Fibroblast of villous mesenchyme (primary cell): ENCODE measurements at places on chromosomes 12 and 14. TPM values are rescaled to one million over a fixed set of nuclear protein-coding genes. Genes with fewer than 3 reads are reported as not detected.
A peak's percentile ranks its signal among the peaks of the same experiment; 100 is the strongest.

ESR2 gene
- under 0.01 TPM in 1 of 2 replicates, not detected in the other for total RNA-seq

DNA sequence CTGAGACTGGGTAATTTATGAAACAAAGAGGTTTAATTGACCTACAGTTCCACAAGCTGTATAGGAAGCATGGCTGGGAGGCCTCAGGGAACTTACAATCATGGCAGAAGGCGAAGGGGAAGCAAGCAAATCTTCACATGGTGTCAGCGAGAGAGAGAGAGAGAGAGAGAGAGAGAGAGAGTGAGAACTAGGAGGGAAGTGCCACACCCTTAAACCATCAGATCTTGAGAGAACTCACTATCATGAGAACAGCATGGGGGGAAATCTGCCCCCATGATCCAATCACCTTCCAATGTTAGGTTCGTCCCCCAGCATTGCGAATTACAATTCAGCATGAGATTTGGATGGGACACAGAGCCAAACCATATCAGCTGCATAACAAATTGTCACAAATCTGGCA is 96.7 kb downstream of the CHST11 start:
- no peak for DNase-seq

DNA sequence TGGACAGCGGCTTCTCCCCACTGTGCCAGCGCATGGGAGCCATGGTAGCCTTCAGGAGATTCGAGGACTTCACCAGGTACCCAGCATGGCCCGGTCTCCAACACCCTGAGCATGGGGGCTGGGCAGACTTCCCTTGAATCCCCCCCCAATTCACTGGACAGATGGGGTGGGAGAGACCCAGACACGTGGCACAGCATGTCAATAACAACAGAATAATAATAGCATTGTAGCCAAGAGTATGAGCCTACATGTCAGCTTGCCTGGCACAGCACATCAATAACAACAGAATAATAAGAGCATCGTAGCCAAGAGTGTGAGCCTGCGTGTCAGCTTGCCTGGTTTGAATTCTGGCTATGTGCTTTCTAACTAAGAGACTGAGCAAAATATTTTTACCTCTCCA is 76.4 kb downstream of the FOXN4 start:
- no peak for DNase-seq

CARMIL3 gene
- not detected in 2 replicates for total RNA-seq

GRCh38 chr14:58721723-58722122 is 84.0 kb downstream of the DACT1 start:
- DNase-seq: no peak

NPFF gene
- not detected in 2 replicates for total RNA-seq

DNA sequence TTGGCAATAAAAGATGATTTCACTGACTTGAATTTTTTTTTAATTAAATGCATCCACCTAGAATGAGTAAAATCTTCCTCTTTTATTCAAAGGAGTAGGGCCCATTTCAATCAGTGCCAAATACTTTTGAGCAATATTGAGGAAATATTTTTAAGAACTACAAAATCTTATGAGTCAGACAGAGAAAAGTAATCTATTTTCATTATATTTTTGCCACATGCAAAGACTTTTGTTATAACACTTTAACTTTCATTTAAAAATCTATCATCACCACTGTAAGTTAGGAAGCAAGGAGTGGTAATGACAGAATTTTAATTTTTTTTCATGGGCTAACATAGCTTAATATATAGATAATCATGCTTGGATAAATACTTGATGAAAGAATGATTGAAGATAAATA is 345.2 kb upstream of the KITLG start:
- DNase-seq: no peak

DNA sequence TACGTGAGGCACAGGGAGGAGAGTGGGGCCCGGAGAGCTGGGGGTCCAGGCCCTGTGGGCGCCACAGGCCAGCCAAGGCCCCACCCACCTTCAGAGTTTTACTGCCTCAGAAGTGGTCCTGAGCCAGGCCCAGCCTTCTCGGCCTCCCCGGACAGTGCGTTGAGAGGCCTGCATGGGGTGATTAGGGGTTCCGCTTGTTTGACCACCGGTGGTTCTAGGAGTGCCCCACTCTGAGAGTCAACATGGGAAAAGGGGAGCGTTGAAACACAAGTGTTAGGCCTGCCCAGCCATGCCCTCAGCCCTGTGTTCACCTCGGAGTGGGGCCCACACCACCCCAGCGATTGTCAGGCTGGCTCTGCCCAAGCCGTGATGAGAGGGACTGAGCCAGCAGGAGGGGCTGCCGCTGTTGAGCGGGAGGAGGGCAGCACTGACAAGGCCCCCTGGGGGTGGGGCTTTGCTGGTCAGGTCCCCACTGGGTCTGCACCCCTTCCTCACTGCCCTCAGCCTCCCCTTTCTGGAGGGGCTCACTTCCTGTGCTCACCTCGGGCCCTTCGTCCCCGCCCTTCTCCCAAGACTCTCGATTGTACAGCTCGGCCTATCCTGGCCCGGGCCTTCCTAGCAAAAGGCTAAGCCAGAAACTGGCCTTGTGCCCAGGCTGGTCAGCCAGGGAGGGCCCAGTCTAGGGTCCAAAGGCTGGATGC is 4.8 kb downstream of the CKB start:
- no peak for DNase-seq

- peak; percentile 6 for DNase-seq
These were observed 77.3 kb downstream of the EMP1 start for GRCh38 chr12:13273850-13274249.

- DNase-seq: no peak
These were observed 86.2 kb downstream of the C12orf50 start for GRCh38 chr12:87943023-87943422.

DNA sequence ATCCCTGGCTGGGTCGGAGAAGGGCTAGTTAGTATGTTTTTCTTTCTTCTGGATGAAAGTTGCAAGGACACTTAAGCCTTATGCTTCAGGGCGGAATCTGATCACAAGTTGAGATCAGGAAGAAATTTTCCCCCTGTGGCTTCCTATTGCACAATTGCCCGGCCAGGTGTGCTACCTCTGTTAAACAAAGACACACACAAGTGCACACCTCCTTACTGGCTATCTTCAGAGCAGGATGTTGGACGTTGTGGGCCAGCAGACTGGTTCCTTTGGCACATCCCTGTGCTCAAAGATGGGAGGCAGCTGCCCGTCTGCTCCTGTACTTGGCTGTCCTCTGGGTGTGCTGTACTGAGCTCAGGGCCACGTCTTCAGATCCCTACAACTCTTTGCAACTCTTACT is 19.1 kb downstream of the ETV6 start:
- no peak for DNase-seq

- no peak for DNase-seq
These were observed 98.8 kb downstream of the CCDC92 start for GRCh38 chr12:123873793-123874192.

- DNase-seq: peak; percentile 92
These were observed 73.8 kb upstream of the ANKS1B start for GRCh38 chr12:100058482-100059029.

FITM1 gene
- total RNA-seq: not detected in 2 replicates

- no peak for DNase-seq
These were observed 12.6 kb upstream of the PUS1 start for GRCh38 chr12:131916306-131917138.

TRPV4 gene
- 0.43 and 0.97 TPM in 2 replicates for total RNA-seq

DNA sequence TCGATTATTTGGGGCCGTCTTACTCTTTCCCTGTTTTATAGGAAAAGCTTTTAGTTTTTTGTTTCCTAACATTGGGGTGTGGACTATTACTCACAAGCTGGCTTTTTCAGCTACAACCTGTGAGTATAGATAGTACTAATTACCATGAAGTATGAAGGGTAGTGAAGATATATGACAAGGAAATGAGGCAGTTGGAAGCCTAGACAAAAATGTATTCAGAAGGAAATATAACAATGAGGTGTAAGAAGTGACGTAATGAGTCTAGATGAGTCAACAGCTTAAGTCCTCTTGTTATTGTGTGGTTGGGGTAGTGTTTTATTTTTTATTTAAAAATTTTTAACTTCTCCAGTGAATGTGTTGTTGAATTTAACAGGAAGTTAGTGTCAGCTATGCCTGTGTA is 804.5 kb downstream of the NRXN3 start:
- no peak for DNase-seq

PIP4P1 gene
- 20.7 and 35.4 TPM in 2 replicates for total RNA-seq

GRCh38 chr14:64950889-64951288 is 8.3 kb upstream of the GPX2 start:
- no peak for DNase-seq

AVPR1A gene
- total RNA-seq: under 0.01 TPM in 1 of 2 replicates, not detected in the other

- peak; percentile 98 for DNase-seq
These were observed 134.7 kb downstream of the FGD4 start for GRCh38 chr12:32533971-32534590.

DNA sequence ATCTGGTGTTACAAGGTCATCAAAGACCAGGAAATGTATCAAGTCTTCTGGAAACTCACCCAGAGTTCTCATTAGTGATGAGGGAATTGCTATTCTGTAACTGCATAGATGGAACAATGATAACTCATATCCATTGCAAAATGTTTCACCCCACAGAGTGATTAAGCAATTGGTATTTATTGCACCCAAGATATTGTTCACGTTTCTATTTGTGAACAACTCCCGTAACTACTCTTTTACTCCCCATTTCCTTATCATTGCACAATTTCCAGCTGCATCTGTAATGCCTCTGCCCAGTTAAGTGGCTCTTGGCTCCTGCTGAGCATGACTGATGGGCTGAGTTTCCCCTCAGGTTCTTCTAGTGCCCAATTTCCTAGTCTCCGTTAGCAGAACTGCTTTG is 108.7 kb upstream of the PRICKLE1 start:
- peak; percentile 72 for DNase-seq

GRCh38 chr12:53230108-53230845 is 1.7 kb downstream of the RARG start:
- no peak for DNase-seq

GRCh38 chr14:39369029-39369428 is 63.2 kb downstream of the FBXO33 start:
- no peak for DNase-seq

- DNase-seq: no peak
These were observed 32.6 kb downstream of the NGB start for GRCh38 chr14:77238356-77238755.

RAD51B gene
- 13.9 and 22.0 TPM in 2 replicates for total RNA-seq

GRCh38 chr12:5345534-5345933 is 86.4 kb upstream of the NTF3 start:
- DNase-seq: no peak

- DNase-seq: no peak
These were observed 298.7 kb downstream of the RPL10L start for GRCh38 chr14:46352844-46353243.

- DNase-seq: no peak
These were observed 115.2 kb upstream of the RTL1 start for GRCh38 chr14:101018561-101019290.

DNA sequence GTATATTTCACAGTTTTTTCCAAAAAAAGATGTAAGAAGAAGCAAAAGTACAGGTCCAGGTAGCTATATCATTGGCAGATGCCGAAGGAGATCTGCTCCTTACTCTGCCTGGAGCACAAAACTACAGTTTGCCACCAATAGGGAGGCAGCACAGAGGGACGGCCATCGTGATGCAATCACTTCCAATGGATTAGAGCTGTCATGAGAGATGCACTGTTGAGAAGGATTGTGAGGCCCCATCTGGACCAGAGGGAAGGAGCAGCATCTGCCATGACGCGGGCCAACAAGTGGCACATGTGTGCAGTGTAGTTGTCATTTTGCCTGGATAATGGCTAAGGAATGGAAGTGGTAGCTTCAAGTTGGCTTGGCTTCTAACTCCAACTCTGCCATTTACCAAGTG is 318.8 kb upstream of the FKBP4 start:
- DNase-seq: no peak

SERPINA10 gene
- total RNA-seq: not detected in 2 replicates

GRCh38 chr12:57755454-57756372 is 810 bp downstream of the MARCHF9 start:
- no peak for DNase-seq

DNA sequence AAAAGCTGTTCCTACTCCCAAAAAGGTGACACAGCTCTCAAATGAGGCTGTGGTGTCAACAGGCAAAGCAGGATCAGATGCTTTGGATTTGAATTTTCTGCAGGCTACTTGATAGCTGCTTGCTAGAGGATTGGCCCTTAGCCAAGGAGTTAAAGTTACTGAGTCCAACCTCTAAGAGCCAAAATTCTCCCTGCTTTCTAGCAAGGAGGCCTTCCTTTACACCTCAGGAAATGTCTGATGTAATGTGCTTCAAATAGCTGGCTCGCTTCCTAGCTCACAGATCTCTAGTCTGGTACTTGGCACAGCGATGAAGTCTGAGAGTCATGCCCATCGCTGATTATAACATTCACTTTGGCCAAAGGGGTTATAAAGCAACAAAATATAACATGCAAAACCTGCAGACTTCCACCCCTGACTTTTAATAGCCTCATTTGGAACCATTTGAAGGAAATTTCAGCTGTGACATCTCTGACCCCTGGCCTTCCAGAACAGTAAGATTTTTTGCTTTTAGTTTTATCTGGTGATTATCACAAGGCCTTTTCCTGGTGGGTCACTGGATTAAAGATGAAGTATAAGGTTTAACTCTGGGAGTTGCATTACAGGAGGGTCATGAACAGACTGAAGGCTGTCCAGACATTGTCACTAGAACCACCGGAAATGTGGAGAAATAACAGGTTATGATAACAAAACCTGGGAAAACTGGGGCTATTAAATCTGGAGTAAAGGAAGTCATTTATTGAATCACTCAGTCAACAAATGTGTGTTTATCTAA is 189.7 kb downstream of the EPS8 start:
- peak; percentile 83 for DNase-seq

- DNase-seq: no peak
These were observed 96.7 kb downstream of the CCER1 start for GRCh38 chr12:90858252-90858651.

DNA sequence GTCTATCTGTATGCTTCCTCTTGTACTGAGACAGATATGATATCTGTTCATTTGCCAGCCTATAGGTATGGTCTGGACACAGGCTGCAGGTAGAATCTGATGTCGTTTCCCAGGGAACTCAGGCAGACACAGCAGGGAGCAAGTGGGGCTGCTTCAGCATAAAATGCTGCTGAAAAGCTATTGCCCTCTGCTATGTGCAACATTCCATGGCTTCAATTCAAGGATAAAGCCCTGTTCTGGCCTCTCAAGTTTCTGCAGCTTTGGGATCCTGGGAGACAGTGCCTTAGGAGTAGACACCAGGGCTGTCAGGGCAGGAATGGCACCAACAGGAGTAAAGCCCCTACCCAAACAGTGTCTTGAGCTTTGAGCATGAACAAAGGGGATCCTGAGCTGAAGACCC is 173.5 kb downstream of the SLC41A2 start:
- no peak for DNase-seq

DNA sequence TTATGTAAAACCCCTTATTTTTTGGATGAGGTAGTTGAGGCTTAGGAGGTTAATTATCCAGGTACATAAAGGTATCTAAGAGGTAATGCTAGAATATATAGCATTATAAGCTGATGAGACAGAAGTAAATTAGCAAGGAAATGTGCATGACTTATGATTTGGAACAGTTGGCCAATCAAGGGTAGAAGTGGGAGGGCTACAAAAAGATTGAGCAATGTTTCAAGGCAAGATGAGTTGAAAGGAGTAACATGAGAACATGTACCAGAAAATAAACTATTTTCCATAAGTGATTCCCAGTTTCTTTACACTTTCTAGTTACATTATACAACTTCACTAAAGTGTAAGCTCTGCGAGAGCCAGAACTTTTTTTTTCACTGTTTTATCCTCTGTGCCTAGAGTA is 290.9 kb downstream of the LRIG3 start:
- no peak for DNase-seq
